Uterus (tissue), 4 donors: ENCODE measurements at places on chromosomes 16 and 17. TPM values are rescaled to one million over a fixed set of nuclear protein-coding genes. Genes with fewer than 3 reads are reported as not detected.

Gene KCNG4
- not detected for total RNA-seq

DNA sequence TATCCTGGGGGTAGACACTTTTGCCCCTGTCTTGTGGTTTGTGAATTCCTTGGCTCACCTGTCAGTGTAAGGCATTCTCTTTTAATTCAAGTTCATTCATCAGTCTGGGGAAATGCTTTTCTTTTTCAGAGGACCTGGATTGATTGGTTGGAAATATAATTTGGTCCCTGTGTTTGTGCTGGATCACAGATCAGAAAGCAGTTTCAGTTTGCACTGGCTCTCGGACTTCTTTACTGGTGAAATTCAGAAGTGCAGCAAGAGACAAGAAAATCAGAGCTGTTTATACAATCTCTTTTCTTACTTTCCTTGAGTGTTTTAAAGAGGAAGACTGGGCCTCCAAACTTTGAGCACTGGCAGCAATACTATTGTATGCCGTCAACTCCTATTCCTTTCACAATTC is 161.8 kb upstream of the KCNJ16 start:
- no peak for DNase-seq

DNA sequence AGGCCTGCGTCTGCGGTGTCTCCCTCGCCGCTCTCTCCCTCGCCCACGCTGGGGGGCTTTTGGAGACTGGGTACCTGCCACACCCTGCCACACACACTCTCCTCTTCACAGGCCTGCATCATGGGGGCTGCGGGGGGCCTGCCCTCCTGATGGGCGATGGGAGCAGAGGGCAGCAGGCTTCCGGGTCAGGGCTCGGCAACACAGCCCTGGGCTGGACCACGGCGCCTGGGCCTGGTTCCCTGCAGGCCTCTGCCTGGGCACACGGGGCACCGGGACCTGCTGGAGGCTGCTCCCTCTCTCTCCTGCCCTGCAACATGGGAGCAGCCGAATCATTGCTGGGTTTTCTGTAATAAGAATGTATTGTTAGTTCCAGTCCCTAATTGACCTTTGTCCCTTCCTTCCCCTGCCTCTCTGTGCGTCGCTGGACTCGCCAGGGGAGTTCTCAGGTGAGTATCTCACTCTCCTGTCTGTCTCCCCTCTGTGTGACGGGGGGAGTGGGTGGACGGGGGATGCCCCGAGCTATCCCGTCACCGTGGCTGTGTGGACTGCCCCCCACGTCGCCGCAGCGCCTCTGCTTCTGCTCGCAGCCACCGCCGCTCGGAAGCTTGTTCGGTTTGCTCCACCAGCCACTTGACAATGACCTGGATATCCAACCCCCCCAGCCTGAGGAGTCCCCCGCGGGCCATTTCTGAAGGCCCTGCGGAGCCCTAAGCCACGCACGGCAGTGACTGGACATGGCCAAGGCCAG is 13.5 kb downstream of the NME3 start:
- no peak for DNase-seq

Gene KRTAP1-5
- not detected for total RNA-seq

- no peak for DNase-seq
Measured at GRCh38 chr17:10217916-10218315, 19.5 kb upstream of the GAS7 start.

DNA sequence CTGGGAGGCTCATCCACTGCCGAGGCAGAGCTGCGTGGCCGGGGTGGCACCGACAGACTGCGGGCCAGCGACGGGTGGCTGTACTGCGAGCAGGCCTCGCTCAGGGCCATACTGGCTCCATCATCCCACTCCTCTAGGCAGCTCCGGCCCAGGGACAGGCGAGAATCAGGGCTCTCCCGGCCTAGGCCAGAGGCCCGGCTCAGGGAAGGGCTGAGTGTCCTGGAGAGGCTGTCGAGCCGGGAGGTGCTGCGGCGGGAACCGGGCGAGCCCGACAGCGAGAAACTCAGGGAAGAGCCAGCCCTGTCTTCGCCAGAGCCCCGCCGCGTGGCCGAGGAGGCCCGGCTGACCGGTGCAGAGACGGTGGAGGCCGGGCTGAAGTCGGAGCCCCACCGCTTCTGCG is 37.4 kb downstream of the PIPOX start:
- no peak for DNase-seq

Gene UNK
- total RNA-seq, result 6.9 TPM

DNA sequence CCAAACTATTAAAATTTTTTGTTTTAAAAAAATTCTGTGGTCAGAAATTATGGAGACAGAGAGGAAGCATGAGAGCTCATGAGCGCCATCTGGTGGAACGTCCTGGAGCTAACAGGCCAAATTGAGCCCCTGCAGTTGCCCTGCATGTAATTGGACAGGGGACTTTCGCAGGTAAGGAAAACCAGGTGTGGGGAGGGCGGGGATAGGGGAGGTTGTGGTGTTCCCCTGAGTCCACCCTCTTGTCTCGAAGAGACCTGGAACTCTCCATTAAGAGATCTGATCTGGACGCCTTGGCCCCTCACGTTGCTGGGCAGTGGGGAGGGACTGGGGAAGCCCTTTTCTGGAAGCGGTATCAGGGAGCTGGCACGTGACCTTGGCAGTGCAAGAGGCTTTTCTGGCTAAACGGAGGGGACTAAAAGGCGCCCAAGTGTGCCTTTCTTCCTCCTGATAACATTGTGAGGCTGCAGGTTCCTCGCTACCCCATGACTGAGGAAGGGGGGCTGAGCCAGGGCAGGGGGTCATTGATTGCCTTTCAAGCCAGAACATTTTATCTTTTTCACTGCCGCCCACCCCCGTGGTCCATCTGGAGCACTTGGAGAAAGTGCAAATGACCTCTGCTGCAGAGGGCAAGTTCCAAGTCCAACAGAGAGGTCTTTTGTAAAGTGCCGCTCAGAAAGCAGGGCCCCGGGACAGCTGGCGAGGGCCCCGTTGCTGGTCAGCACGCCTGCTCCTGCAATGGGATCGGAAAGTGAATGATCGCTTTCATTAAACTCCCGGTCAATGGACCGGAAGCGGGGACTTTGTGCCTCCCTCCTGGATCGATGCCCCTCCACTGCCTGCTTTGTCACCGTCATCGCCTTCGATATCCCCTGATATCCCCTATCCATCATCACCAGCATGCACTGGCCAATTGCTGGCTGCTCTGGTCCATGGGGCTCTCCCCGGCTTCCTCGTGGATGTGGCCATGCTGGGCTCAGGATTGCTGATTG is 18.4 kb downstream of the PDILT start:
- peak; percentile 66 for DNase-seq

Gene TK1
- total RNA-seq, result 1.4 TPM

GRCh38 chr17:83149029-83149725 is 69.8 kb downstream of the METRNL start:
- no peak for DNase-seq

Gene HOXB2
- 13.8 TPM for total RNA-seq

GRCh38 chr16:89332243-89332901 is 114.9 kb downstream of the ZNF778 start:
- no peak for DNase-seq
